ENCODE measurements at places on chromosomes 11 and 22. TPM values are rescaled to one million over a fixed set of nuclear protein-coding genes. Genes with fewer than 3 reads are reported as not detected.

The LDLRAD3 gene
- 4.6 TPM for total RNA-seq

The GPHA2 gene
- total RNA-seq: not detected

The ANKK1 gene
- 0.44 TPM for total RNA-seq

The OR4X1 gene
- total RNA-seq: not detected
